Left lung (tissue), 14 donors: ENCODE measurements at places on chromosomes 13 and 19. TPM values are rescaled to one million over a fixed set of nuclear protein-coding genes. Genes with fewer than 3 reads are reported as not detected.
A peak's percentile ranks its signal among the peaks of the same experiment; 100 is the strongest.

The TMIGD2 gene
- 0.33 TPM for polyA plus RNA-seq

The UBAC2 gene
- polyA plus RNA-seq, result 68.9 TPM

The CYTH2 gene
- polyA plus RNA-seq, result 87.6 TPM

The SMIM44 gene
- polyA plus RNA-seq, result not detected

The ZNF888 gene
- 14.9 TPM for polyA plus RNA-seq

The MUC16 gene
- polyA plus RNA-seq, result 0.10 TPM

The PRKCG gene
- polyA plus RNA-seq, result 0.10 TPM

The TSHZ3 gene
- polyA plus RNA-seq, result 35.7 TPM

DNA sequence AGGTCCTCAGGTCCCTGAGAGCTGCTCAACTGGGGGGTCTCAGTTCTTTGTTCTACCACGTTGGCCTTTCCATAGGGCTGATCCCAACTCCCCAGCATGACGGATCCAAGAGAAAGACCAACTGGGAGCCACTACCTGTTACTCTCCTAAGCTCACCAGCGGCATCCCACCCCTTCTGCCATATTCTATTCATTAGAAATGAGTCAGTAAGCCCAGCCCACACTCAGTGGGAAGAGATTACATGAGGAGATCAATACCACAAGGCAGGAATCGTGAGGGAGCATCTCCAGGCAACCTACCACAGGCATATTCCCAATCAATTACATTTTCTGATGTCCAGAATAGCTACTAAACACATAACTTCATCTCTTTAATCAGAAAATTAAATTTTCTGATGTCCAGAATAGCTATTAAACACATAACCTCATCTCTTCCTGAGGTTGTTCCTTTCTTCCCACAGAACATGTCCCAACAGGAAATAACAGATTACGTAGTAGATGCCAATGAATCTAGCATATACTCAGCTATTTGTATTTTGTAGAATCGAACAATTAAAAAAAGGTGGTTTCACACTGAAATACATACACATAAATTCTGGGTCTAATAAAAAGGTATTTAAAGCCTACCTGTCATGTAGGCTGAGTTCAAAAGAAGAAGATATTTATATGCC lies 708.1 kb upstream of the ARGLU1 start:
- H3K27ac ChIP-seq, result no peak overlapping the region
- H3K27me3 ChIP-seq, result no peaks in the 10 kb centered on the region
- H3K4me1 ChIP-seq, result no peaks in the 10 kb centered on the region
- H3K36me3 ChIP-seq, result no peaks in the 10 kb centered on the region

GRCh38 chr19:3440082-3440481 lies 40.2 kb downstream of the SMIM24 start:
- peaks cover 87% of the 10 kb centered on the region for H3K36me3 ChIP-seq
- H3K27me3 ChIP-seq, result no peaks in the 10 kb centered on the region
- peaks cover 38% of the 10 kb centered on the region for H3K4me1 ChIP-seq
- no peak overlapping the region for H3K27ac ChIP-seq
- no peak overlapping the region for H3K4me3 ChIP-seq

- H3K36me3 ChIP-seq, result no peaks in the 10 kb centered on the region
- no peaks in the 10 kb centered on the region for H3K4me1 ChIP-seq
- H3K27ac ChIP-seq, result no peak overlapping the region
- H3K4me3 ChIP-seq, result no peak overlapping the region
Measured at GRCh38 chr13:94878602-94879165, 166.3 kb upstream of the SOX21 start.

- peak; percentile 93 for DNase-seq
- peak overlapping the region; percentile 74 for H3K27ac ChIP-seq
- H3K27me3 ChIP-seq, result no peaks in the 10 kb centered on the region
- H3K36me3 ChIP-seq, result no peaks in the 10 kb centered on the region
Measured at GRCh38 chr19:58513694-58514563, 2.1 kb upstream of the SLC27A5 start.

DNA sequence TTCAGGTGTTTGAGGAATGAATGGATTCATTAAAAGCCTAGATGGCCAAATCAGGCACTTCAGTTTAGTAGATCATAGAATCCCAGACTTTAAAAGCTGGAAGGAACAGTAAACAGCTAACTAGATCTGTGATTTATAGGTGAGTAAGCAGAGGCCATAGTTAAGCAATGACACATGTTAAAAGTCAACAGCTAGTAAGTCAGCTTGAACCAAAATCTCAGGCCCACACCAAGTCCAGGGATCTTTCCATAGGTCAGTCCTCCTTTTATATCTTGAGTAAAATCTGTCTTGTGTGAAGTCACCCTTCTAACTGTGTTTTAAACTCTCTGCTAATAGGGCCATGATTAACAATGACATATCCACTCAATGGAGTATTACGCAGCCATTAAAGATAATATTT lies 275.5 kb upstream of the SOX21 start:
- DNase-seq, result no peak
- no peaks in the 10 kb centered on the region for H3K27me3 ChIP-seq
- no peak overlapping the region for H3K27ac ChIP-seq

DNA sequence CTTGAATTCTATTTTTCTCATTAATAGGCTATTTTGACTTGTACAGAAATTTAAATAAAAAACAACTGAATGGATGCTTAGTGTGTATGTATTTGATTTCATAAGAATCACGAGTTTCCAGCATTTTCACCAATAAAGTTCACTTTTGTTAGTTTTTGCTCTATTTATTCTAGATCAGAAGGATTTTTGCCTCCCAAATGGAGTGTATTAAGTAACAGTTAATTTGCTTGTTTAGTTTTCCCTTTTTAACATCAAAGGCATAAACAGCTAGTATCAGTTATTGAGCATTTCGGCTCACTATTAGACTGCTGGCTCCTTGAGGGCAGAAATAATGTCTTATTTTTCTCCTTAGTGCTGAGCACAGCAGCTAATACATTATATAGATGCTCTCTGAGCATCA lies 414.1 kb downstream of the FGF9 start:
- no peaks in the 10 kb centered on the region for H3K27me3 ChIP-seq
- H3K27ac ChIP-seq, result no peak overlapping the region
- H3K36me3 ChIP-seq, result no peaks in the 10 kb centered on the region
- no peak overlapping the region for H3K4me3 ChIP-seq
- H3K4me1 ChIP-seq, result peaks cover 3% of the 10 kb centered on the region
- DNase-seq, result no peak

DNA sequence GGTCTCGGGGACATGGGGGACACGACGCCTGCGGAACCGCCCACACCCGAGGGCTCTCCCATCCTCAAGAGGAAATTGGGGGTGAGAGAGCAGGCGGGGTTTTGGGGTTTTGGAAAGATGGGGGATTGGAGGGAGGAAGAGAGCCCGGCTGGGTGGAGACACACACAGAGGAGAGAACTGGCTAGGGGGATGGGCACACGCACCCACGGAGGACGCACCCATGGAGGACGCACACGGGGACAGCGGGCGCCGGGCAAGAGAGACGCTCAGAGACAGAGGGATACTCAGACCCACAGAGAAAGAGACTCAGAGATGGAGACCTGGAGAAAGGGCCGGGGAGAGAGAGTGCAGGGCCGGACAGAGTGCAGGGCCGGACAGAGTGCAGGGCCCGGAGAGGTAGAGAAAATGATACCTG lies 52.1 kb downstream of the MAP4K1 start:
- H3K27ac ChIP-seq, result no peak overlapping the region
- H3K27me3 ChIP-seq, result peaks cover 63% of the 10 kb centered on the region
- H3K4me1 ChIP-seq, result peaks cover 6% of the 10 kb centered on the region
- peak; percentile 64 for DNase-seq

DNA sequence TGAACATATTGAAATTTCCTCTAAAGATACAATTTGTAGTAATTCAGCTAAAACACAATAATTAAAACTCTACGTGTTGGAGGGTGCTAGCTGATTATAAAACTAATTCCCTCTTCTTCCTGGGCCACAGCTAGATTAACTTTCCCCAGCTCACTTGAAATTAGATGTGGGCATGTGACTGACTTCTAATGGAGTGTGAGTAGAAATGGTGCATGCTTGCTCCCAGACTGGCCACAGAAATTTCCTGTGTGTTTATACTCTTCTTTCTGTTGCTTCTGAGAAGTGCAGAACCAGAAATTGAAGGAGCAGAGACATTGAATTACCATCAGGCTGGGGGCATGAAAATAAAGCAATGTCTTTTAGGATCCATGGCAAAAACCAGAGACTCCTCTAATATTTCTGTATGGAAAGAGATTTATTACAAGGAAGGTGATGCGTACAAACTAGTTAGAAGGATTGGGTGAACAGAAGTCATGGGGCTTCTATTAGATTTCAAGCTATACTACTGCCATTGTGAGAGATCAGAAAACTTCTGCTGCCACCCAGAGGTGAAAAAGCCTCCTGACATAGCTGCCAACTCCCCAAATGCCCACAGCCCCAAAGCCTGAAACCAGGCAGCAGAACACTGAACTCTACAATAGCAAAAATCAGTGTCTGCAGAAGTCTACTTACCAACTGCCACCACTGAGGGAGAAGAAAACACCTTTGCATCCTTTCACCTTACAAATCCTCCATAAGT lies 379.2 kb upstream of the MIR17HG start:
- no peak overlapping the region for H3K4me3 ChIP-seq
- H3K36me3 ChIP-seq, result no peaks in the 10 kb centered on the region
- H3K4me1 ChIP-seq, result no peaks in the 10 kb centered on the region
- H3K27me3 ChIP-seq, result no peaks in the 10 kb centered on the region

GRCh38 chr13:100234006-100234405 lies 145.1 kb downstream of the PCCA start:
- H3K27me3 ChIP-seq, result no peaks in the 10 kb centered on the region
- no peak for DNase-seq

DNA sequence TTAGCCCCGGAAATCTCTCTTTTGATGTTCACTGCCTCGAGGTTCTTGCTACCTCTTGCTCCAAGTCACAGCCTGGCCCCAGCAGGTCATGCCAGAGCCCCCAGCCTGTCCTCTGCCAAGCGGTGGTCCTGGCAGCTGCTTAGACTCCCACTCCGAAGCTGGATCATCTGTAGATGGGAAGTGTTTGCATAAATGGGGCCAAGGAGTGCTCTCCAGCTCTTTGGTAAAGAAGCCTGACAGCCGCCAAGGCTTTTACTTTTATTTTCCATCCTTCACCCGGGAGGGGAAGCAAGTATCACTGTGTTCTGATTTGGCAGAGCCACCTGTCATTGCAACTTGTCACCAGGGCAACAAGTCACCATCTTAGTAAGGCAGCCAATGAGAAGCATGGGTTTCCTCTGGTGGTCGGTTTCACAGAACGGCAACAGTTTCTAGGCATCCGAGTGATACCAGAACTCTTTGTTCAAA lies 10.6 kb upstream of the RETN start:
- H3K4me1 ChIP-seq, result no peaks in the 10 kb centered on the region
- H3K27me3 ChIP-seq, result no peaks in the 10 kb centered on the region
- no peak overlapping the region for H3K4me3 ChIP-seq
- DNase-seq, result no peak
- H3K27ac ChIP-seq, result peak overlapping the region; percentile 97
- no peaks in the 10 kb centered on the region for H3K36me3 ChIP-seq

DNA sequence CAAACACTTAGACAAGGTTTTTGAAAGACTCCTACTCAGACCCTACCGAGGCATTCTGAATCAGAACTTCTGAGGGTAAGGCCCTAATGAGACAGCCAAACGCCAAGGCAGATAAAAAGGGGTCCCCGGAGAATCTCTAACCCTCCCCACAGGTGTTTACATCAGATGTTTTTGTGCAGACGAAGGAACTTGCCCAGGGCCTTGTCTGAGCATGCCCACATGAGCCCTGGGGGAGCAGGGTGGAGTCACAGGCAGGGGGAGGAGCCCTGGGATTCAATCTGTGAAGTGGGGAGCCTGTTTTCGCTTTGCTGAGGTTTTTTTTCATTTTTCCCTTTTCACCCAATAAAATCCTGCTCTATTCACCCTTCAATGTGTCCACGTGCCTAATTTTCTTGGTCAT lies 61.6 kb upstream of the MED4 start:
- H3K27me3 ChIP-seq, result no peaks in the 10 kb centered on the region
- no peak overlapping the region for H3K4me3 ChIP-seq
- H3K4me1 ChIP-seq, result peaks cover 69% of the 10 kb centered on the region
- peak; percentile 48 for DNase-seq
- peak overlapping the region; percentile 44 for H3K27ac ChIP-seq

- no peaks in the 10 kb centered on the region for H3K36me3 ChIP-seq
- peak within 1 kb of the TSS; percentile 35 for H3K4me3 ChIP-seq
- no peak for DNase-seq
- peaks cover 45% of the 10 kb centered on the region for H3K27me3 ChIP-seq
- peak within 1 kb of the TSS; percentile 72 for H3K27ac ChIP-seq
- H3K4me1 ChIP-seq, result peaks cover 5% of the 10 kb centered on the region
Measured at GRCh38 chr13:33016414-33017322, at the start of gene KL. KL (plus strand) TSS chr13:33016423; CDS start chr13:33016441, 18 bp downstream.

- no peak within 1 kb of the TSS for H3K27ac ChIP-seq
- no peaks in the 10 kb centered on the region for H3K4me1 ChIP-seq
- peak; percentile 19 for DNase-seq
- H3K4me3 ChIP-seq, result no peak within 1 kb of the TSS
- no peaks in the 10 kb centered on the region for H3K27me3 ChIP-seq
Measured at GRCh38 chr13:113657851-113658741, at the start of gene ATP4B. ATP4B (minus strand) TSS chr13:113658198; CDS start chr13:113658144, 54 bp downstream.

- no peaks in the 10 kb centered on the region for H3K36me3 ChIP-seq
- H3K27ac ChIP-seq, result no peak overlapping the region
- H3K27me3 ChIP-seq, result no peaks in the 10 kb centered on the region
- DNase-seq, result no peak
Measured at GRCh38 chr13:70720386-70720785, 612.1 kb upstream of the KLHL1 start.

- H3K36me3 ChIP-seq, result no peaks in the 10 kb centered on the region
- H3K27me3 ChIP-seq, result no peaks in the 10 kb centered on the region
- no peak overlapping the region for H3K4me3 ChIP-seq
- no peak overlapping the region for H3K27ac ChIP-seq
Measured at GRCh38 chr13:78168981-78169380, 250.3 kb upstream of the EDNRB start.

DNA sequence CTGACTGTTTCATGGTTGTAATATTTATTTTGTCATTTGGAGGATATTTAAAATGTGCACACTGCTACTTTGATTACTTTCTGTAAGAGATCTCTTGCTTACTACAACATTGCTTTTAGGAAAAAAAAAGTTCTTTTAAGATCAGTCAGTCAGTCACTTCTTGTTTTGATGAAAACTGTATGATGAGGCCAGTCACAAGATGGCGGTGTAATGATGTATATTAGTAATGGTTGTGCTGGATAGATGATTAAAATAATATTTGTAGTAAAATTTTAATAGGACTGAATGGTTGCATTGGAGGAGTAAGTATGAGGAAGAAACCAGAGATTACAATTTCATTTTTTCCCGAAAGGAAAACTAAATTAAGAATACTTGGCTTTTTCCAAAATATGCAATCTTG lies 2411.1 kb downstream of the PCDH9 start:
- H3K36me3 ChIP-seq, result no peaks in the 10 kb centered on the region
- H3K4me1 ChIP-seq, result no peaks in the 10 kb centered on the region
- H3K27me3 ChIP-seq, result no peaks in the 10 kb centered on the region
- no peak overlapping the region for H3K27ac ChIP-seq
- H3K4me3 ChIP-seq, result no peak overlapping the region
- DNase-seq, result no peak

DNA sequence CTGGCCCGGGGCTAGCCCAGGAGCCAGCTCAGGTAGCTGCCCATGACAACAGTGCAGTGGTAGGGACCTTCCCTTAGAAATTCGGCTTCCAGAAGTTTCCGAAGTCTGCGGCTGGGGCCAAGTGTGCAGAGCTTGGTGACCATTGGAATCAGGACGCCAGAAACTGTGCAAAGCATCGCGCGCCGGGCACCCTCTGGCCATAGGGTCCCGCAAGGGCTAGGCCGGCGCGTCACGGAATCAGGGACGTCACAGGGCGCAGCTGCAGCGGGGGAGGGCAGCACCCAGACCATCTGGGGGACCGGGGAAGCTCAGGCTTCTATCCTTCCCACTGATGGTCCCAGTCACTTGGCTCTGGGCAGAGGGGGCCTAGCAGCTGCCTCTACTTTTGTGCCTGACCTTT lies 219.1 kb downstream of the MTUS2 start:
- no peaks in the 10 kb centered on the region for H3K4me1 ChIP-seq
- H3K36me3 ChIP-seq, result no peaks in the 10 kb centered on the region
- no peak overlapping the region for H3K27ac ChIP-seq
- H3K27me3 ChIP-seq, result no peaks in the 10 kb centered on the region
- no peak overlapping the region for H3K4me3 ChIP-seq
- DNase-seq, result no peak
